CD4-positive, alpha-beta T cell treated with Interleukin-15 for 4 hours (primary cell): ENCODE measurements at places on chromosomes 2 and 18.

DNA sequence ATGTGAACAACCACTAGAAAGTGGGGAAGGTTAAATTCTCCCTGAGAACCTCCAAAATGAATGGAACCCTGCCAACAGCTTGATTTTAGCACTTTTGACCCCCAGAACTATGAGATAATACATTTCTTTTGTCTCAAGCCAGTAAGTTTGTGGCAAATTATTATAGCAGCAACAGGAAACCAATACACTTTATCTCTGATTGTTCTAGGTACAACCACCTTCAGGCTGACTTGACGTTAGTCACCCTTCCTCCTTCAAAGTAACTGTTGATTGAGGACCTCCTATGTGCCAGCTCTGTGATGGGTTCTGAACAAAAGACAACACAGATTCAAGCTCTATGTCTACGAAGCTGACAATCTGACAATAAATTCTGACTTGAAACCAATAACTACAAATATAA is 318.9 kb downstream of the NCKAP5 start:
- no peak for DNase-seq

DNA sequence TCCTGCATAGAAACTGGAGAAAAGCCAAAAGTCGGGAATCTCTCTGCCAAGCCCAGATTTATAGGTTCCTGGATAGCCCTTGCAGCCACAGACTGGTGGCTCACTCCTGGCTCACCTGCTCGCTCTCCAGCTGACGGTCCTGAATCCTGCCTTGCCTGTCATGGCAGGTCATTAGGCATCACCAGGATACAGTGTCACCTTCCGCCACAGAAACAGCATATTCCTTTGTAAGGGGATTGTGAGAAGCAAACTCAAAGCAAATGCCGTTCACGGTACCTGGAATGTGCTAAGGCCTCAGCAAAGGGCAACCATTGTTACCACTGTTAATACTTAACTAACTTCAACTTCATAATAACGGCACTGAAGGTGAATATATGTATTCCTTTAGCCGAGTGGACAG is 57.1 kb upstream of the GPR45 start:
- DNase-seq, result no peak

DNA sequence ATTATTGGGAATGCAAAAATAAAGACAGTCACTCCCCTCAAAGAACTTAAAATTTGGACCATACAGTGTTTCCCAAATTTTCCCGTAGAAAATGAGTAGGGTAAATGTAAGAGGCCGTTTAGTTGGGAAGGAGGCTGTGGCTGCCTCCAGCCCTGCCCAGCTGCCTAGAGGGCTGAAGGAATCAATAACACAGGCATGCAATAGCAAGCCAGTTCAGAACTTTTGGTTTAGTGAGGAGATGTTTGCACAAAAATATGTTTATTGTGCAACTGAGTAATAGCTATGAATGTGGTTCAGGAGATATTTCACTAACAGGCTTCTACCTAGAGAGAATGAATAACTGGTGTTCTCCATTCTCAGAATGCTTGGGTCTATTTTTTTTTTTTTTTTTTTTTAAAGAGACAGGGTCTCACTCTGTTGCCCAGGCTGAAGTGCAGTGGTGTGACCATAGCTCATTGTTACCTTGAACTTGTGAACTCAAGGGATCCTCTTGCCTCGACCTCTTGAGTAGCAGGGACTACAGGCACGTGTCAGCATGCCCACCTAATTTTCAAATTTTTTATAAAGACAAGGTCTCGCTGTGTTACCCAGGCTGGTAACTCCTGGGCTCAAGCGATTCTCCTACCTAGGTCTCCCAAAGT is 23.6 kb downstream of the UGP2 start:
- DNase-seq, result no peak

DNA sequence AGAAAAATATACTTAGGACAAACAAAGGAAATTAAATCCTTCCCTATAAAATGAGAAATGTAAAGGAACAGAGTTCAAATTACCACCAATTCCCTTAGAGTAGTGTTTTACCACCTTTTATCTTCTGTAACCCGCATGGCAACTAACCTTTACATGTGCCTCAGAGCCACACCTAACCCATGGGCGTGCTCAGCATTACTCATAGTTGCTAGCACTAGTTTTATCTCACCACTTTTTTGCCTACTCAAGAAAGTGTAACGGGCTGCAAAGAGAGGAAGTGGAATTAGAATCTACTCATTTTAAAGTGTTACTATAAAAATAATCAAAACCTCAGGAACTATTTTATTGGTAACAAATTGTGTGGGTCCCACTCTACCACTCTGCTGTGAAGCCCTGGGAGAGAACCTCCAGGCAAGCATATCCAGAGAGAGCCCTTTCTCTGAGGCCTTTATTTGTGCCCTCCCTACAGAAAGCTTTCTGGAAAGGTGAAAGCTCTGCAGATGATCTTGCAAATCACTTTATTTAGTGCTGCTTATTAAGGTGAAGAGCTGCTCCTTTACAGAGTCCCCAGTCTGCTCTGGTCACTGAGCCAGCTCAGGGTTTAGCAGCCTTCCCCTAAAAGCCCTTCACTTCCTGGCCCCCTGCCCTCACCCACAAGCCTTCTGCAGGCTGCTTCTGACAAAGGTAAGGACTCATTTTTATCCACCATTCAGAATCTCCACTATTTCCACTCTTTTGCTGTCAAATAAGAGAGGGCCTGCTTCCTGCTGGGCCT is 98.8 kb downstream of the TRABD2A start:
- peak; percentile 80 for DNase-seq

GRCh38 chr2:74632209-74632938 is 15.8 kb downstream of the M1AP start:
- no peak for DNase-seq

DNA sequence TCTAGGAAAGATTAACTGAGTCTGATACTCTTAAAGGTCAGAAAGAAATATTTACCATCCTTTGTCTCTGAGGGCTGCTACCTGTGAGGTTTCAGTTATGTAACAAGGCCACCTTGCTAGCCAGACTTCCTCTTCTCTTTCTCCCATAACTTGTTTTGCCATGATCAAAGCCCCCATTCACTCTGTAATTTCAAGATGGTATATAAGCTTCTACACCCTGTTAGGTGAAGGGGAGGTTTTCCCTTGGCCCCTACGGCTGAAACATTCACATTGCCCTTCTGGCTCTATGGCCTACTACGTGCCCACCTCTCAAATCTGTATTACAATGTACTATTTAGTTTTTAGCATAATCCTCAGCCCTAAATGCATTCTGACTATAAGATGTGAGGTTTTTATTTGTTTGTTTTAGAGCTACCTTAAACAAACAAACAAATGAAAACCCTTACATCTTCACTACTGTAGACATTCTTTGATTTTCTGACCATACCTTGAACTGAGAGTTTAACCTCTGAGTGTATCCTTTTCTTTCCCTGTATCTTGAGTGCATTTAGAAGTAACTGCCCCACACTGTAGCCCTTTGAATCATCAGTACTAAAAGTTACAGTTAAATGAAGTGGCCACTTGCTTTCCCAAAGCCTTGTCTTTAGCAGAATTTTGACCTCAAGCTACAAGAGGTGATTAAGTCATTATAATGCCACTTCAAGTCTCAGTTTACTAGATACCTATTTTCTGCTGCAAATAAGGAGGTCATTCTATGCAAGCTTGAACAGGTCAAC is 332.2 kb downstream of the SOCS6 start:
- no peak for DNase-seq

DNA sequence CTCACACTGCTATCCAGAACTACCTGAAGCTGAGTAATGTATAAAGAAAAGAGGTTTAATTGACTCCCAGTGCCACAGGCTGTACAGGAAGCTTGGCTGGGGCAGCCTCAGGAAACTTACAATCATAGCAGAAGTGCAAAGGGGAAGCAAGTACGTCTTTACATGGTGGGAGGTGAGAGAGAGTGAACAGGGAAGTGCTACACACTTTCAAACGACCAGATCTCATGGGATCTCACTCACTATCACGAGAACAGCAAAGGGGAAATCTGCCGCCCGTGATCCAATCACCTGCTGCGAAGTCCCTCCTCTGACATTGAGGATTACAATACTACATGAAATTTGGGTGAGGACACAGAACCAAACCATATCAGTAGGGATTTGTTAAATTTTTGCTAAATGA is 150.4 kb upstream of the NXPH2 start:
- DNase-seq, result no peak

- no peak for DNase-seq
Measured at GRCh38 chr2:202031246-202031951, 2.3 kb upstream of the FZD7 start.

DNA sequence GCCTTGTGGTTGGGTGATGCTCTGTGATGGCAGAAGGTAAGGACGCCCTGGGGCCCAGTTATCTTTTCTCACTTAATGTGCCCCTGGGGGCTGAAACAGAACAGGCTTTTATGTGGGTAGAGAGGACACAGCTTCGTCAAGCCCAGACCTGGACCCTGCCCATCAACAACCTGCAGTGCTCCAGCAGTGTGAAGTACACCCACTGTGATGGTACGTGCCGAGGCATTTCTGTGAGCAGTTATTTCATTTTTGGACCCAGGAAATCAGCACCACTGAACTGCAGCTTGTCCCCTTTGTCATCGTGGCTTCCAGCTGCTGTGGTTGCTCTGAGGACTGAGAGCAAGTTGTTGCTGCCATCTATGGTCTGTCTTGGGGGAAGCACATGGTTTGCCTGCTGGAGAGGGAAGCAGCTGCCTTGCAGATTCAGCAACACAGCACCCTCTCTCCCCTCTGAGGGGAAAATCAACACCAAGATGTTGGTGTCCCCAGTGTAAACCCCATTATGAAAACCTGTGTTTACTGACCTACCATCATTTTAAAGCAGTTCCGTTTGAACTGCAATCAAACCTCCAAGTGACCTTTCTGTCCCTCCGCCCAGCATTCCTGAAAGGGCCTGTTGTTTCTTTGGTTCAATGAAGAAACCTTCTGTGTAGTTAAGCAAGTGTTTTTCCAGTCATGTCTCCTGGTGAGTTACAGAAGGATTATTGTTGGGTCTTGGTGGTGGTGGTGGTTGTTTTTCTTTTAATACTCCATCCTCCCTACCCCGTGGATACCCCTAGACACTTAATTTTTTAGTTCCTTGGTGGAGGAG is 158.2 kb downstream of the MGAT5 start:
- DNase-seq, result peak; percentile 76

- DNase-seq, result no peak
Measured at GRCh38 chr2:55137024-55137958, 87.0 kb upstream of the RTN4 start.

GRCh38 chr2:62747876-62748275 is 42.4 kb downstream of the EHBP1 start:
- DNase-seq, result no peak

- DNase-seq, result no peak
Measured at GRCh38 chr18:65227970-65228369, 522.8 kb upstream of the CDH7 start.

GRCh38 chr2:137133225-137133624 is 367.9 kb downstream of the THSD7B start:
- DNase-seq, result no peak
